ENCODE measurements at places on chromosomes 16 and 17.

GRCh38 chr16:35664091-35664693, 2204.8 kb downstream of the TP53TG3F start:
- DNase-seq, result no peak

DNA sequence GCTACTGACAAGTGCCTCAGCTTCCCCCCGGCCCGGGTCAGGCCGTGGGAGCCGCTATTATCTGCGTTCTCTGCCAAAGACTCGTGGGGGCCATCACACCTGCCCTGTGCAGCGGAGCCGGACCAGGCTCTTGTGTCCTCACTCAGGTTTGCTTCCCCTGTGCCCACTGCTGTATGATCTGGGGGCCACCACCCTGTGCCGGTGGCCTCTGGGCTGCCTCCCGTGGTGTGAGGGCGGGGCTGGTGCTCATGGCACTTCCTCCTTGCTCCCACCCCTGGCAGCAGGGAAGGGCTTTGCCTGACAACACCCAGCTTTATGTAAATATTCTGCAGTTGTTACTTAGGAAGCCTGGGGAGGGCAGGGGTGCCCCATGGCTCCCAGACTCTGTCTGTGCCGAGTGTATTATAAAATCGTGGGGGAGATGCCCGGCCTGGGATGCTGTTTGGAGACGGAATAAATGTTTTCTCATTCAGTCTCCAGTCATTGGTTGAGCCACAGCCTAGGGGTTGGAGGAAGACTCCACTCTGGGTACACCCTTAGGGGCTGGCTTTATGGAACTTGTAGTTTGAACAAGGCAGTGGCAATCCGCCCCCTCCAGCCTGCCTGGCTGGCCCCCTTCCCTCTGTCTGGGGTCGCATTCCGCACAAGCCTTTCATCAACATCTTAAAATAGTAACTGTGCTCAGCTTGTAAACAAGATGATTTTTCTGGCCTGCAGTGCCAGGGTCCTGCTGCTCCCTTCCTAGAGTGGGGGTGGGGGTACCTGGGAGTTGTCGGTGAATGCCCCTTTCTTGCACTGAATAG, 4.1 kb downstream of the SYNGR2 start:
- no peak for DNase-seq

DNA sequence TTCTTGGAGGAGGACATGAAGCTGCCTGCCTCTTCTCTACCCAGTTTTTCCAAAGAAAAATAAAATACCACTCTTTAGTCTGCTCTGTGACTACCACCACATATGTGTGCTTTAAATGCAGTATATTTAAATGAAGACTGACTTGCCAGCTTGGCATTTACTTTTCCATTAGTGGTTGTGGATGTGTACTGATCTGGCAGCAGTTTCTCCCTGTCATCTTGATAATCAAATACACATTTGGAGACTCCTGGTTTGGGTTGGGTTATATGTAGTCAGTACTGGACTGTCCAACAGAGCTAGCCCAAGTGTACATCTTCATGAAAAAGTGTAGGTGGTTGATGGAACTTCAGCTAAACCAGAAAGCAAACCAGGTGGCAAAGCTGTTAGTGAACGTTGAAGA, 19.9 kb downstream of the COX10 start:
- no peak for DNase-seq

DNA sequence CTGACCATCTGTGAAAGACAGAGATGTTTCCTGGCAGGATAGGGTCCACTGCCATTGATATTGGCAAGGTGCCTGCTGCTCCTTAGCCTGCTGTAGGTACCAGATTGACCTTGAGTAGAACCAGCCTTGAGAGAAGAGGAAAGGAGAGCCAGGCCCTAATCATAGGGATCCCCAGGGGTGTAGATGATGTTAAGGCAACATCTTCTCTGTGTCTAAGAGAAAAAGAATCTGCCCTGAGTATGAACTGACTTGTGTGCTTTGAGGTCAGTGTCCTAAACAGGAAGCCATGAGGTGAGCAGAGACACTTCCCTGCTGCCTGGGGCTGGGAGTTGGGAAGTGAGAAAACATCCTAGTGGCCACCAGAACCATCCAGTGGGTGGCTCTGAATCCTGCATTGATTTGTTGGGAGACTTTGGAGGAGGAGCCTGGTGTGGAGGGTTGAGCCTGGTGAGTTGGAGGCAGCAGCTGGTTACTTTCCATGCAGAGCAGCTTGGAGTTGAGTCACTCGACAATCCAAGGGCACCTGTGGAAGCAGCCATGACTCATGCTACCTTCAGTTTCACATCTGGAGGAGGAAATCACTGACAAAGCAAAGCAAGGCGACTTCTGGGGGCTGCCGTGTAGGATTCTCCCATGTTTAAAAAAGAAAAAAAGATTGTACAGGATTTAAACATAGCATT, 47.8 kb downstream of the BMERB1 start:
- DNase-seq, result no peak

- no peak for DNase-seq
Observed at GRCh38 chr17:76013377-76013932, 12.8 kb downstream of the CDK3 start.

DNA sequence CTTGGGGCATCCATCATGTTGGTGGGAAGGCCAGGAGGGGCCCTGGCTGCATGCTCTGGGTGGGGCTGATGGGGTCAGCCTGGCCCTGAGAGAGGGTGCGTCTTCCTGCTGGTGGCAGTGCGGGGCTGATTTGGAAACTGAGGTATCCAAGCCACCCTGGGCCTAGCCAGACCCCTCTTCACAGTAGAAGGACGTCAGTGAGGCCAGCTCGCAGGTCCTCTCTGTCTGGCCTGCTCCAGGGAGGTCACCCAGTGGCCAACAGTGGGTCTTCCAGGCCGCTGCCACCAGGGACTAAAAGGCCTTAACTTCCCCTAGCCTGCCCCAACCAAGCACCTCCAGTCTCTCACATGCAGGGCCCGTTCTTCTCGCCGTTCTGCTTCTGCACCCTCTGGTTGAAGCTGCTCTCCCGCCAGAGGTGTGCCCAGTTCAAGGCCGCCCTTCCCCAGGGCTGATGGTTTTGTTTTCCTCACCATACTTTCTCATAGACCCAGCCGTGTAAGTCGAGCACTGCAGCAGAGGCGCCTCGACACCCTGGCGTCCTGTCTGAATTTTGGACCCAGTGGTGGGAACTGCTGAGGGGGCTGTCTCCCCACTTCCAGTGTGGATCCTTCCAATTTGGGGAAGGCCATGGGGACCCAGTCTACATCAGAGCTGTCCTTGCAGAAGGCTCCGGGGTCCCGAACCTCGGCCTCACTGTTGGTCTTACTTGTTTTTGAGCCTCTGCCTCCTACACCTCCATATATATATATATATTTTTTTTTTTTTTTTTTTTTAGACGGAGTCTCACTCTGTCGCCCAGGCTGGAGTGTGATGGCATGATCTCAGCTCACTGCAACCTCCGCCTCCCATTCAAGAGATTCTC, 42.9 kb upstream of the CDC42EP4 start:
- DNase-seq, result no peak

GRCh38 chr17:71023249-71024030, 854.1 kb downstream of the KCNJ2 start:
- DNase-seq, result no peak

DNA sequence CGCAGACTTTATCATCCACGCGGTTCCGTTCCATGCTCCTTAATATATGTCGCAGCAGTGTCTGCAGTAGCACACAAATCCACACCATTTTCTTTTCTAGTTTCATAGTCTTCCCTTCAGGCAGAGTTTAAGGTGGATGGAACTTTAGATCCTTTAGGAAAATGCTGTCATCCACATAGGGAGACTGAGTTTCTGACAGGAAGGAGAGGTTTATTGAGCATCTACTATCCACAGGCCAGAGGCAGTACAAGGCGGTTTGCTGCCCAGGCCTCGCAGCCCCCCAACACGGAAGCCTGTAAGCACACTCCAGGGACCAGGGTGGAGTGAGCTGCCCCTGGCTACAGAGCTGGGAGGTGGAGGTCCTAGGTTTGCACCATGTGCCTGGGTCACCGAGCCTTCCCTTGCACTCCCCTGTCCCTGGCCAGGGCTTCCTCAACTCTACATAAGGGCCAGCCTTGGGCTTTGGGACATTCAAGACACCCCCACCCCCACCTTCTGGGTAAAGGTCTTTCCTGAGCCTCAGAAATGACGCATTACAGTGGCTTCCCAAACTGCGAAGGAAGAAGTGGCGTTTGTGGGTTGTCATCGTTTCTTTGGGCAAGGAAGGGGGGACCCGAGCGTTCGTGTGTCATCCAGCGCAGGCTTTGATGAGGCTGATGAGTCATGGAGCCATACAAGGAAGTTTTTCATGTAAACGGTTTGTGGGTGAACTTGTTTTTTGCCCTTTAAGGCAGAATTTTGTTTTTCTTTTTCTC, 146.5 kb upstream of the PLCG2 start:
- peak; percentile 28 for DNase-seq

GRCh38 chr17:64126918-64127317, 3.0 kb downstream of the ERN1 start:
- DNase-seq, result no peak

- DNase-seq, result no peak
Observed at GRCh38 chr16:56728980-56729734, 772 bp upstream of the NUP93 start.

GRCh38 chr16:85153656-85154091, 41.4 kb upstream of the CIBAR2 start:
- no peak for DNase-seq

GRCh38 chr17:57966875-57967274, 11.7 kb upstream of the CUEDC1 start:
- DNase-seq, result no peak

DNA sequence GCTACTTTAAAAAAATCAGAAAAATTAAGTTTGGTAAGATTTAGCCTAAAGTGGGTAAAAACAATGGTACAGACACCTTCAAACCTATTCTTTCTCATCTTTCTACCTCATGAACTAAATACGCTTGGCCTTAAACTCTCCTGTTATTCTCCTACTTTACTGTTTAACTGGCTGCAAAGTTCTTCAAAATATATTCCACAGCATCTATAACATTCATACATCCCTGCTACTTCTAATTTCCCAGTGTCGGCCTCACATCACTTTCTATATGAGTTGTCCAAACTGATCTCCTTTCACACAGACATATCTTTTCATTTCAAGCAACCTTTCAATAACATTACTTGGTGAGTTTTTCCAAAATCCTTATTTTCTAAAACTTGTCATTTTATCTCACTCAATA, 64.0 kb downstream of the MED13 start:
- DNase-seq, result no peak

DNA sequence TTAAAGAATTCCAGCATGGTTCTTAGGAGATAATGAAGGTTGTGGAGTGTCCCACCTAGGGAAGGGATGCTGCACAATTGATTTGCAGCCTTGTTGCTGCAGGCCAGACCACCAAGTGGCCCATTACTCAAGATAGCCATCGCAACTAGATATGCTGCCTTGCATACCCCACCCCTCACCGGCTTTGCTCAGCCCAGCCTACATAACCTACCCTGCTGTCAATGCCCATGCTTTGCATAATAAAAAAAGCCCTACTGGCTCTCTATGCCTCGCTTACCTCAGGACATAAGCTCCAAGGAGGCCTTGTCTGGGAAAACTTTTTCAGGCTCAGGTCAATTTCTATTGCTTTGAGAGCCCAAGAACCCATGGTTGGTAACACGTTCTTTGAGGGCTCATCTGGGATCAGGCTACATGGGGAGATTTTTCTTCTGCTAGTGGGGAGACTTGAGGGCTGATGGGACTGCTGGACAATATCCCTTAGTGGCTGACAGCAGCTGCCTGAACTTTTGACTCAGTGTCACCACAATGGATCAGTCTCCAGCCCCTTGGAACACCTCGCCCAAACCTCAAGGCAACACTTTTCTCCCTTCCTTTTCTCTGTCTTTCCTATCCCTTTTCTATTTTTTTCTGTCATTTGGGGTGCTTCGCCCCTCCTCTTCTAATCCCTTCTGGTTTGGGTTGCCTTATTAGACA, 38.3 kb downstream of the SCPEP1 start:
- DNase-seq, result no peak

- DNase-seq, result no peak
Observed at GRCh38 chr17:18981642-18982424, 22.7 kb downstream of the FAM83G start.

DNA sequence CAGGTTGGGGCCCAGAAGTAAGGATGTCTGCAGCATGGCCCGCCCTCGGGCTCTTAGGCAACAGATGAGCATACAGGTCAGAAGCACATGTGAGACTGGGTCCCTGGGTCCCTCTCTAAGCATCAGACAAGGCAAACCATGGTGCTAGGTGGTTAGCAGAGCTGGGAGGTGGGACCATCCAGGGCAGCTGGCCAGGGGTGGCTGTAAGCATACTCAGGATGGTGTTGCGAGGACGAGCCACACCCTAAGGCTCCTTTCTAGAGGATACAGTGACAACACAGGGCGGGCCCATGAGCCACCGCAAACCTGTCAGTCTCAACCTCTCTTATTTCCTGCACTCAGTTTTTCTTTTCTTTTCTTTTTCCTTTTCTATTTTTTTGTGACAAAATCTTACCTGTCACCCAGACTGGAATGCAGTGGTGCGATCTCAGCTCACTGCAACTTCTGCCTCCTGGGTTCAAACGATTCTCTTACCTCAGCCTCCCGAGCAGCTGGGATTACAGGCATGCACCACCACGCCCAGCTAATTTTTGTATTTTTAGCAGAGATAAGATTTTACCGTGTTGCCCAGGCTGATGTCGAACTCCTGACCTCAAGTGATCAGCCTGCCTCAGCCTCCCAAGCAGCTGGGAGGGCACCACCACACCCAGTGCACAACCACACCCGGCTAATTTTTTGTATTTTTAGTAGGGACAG, 3.6 kb downstream of the FA2H start:
- no peak for DNase-seq

DNA sequence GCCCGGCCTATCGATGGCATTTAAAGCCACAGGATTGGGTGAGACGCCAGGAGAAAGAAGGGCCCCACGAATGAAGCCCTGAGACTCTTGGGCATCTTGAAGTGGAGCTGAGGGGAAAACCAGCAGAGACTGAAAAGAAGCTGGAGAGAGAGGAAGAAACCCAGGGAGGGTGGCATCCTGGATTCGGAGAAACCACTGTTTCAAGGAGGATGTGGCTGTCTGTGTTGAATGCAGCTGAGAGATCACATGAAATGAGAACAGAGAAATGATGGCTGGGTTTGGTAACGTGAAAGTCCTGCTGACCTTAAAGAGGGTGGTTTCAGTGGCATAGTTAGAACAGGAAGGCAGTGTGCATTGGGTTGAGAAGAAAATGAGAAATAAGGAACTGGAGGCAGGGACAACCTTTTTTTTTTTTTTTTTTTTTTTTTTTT, 3.8 kb downstream of the TNFSF12 start:
- DNase-seq, result no peak

DNA sequence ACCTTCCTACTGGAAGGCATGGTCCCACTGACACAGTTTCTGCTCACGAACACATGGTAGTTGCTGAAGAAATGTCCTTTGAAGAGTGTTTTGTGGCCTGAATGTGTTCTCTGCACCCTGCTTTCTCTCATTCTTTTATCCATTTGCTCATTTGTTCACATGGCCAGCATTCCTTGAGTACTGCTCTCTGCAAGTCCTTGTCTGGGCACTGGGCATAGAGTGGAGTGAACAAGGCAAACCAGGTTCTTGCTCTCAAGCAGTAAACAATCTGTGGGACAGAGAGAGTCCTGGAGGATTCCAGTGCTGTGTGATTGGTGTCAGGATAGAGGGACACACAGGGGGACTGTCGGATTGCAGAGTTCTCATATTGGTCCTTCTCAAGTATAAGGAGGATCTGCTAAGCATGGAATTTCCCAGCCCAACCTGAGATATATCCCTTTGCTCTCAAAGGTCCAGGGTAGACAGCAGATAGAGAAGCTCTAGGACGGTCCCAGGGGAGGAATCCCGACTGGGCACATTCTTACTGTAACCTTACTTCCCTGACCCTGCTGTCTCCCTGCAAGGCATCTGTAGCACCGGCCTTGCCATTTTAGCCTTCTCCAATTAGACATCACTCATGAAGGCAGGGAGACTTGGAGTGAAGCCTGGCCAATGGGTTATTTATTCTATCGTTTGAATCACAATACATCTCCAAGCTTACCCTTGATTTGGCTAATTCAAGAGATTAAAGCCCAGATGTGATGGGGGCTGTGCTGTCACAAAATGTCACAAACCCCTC, 32.3 kb downstream of the ARL4D start:
- DNase-seq, result no peak

All from bone marrow (tissue), 2 donors.